ENCODE measurements at places on chromosomes 7 and 10. TPM values are rescaled to one million over a fixed set of nuclear protein-coding genes. Genes with fewer than 3 reads are reported as not detected.

DNA sequence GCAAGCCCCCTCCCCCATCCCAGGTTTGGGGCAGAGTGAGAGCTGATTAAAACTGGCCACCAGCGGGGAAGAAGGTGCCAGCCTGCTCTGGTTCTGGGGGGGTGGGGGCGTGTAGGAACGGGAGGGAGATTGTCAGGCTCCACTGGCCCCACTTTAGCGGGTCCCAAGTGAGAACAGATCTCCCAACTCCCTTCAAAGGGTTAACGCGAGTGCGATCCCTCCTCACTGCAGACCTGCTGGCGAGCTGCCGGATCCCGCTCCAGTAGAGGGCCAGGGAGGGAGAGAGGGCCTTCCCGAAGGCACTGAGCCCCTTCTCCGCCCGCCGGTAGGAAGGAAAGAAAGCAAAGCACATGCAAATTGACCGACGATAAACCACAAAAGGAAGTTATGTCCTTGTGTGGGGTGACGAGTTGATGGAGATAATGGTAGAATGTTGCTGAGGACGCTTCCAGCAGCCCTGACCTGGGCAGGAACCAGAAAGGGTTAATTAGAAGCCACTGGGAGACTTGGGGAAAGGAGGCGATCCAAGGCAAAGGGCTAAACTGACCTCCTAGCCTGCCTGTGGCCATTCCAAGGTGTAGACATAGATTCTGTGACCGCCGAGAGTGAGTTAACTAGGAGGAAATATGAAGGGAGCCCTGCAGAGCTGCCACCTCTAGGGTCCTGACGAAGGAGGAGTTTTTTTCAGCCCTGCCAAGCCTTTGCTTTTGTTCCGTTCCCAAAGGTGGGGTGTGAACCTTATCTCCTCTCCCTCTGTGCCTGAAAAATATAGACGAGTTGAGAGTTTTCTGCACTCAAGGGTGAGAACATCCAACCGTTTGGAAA is 1.5 kb downstream of the NRG3 start:
- DNase-seq: no peak

GRCh38 chr7:23246555-23246954 is at the start of gene GPNMB:
GPNMB (plus strand) TSS chr7:23246775; CDS start chr7:23246858, 83 bp downstream.
- DNase-seq: no peak

- peak; percentile 44 for DNase-seq
These were observed 47.4 kb downstream of the DENND11 start for GRCh38 chr7:141654551-141654950.

GRCh38 chr7:56033671-56034432 is 17.4 kb downstream of the PSPH start:
- DNase-seq: peak; percentile 64

- no peak for DNase-seq
These were observed 134.5 kb downstream of the BAMBI start for GRCh38 chr10:28811639-28812349.

DNA sequence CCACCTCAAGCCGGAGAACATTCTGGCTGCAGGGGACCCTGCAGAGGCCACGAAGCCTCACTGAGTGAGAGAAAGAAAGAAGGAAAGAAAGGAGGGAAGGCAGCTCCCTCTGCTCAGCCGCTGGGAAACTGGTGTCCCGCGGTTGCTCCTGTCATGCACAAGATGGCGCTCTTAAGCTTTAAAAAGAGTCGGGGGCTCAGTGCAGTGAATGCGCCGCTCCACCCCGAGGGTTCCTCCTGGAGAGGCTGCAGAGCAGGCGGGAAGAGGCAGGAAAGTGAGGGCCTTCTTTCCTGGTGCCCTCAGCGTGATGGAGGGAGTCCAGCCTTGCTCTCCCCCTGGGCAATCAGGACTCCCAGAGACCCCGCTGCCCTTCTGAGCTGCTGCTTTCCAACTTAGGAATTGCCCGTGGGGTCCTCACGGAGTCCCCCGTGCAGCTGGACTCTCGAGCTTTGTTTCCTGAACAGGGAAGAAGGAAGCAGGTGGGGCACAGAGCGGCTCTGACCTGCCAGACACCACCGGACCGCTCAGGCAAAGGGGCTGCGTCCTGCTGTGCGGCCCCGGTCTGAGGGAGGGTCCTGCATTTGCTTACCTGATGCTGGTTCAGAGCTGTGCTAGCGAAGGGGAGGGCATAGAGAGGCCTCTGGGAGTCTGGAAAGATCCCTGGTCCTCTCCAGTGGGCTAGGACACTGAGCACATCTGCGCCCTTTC is 141.9 kb upstream of the MKI67 start:
- no peak for DNase-seq

DNA sequence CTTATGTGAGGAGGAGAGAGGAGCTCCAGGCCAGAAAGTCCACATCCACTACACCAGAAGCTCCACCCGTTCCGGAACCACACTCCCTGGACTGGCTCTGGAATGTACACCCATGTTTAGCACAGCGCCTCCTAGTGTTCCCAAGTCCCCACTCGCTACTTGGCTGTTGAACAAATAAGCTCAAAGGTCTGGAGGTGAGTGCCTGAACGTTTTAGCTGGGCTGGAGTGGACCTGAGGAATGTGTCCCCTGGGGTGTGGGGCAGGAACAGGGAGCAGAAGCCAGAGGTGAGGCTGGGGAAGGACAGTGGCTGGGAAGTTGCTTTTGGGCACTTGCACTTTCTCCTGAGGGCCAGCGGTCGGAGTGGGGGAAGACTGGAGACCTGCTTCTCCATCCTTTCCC is 164.1 kb upstream of the CDCA7L start:
- no peak for DNase-seq

GRCh38 chr10:27893358-27893954 is 105.4 kb downstream of the ODAD2 start:
- DNase-seq: no peak

GRCh38 chr10:89235073-89235798 is 16.3 kb downstream of the LIPA start:
- no peak for DNase-seq

- no peak for DNase-seq
These were observed 89.6 kb upstream of the ITGB1 start for GRCh38 chr10:33047655-33048054.

DNA sequence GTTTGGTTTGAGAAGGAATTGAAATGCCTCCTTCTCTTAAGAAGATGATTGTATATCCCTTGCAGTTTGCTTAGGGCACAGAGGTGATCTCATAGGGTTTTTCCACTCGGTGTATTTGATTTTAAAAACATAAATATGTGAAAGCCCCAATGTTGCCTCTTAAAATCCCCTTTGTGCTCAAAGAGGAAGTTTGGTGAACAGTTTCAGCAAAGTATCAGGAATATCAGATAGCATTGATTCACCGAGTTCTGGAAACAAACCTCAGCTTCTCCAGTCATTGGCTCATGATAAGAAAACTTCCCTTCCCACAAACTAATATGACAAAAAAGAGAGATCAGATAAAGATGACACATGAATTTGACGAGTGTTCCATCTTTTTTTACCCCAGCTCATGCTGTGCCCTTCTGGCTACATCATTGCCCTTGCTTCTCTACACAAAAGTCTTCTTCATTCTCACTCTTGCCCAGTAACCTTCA is 20.1 kb upstream of the SMNDC1 start:
- no peak for DNase-seq

DNA sequence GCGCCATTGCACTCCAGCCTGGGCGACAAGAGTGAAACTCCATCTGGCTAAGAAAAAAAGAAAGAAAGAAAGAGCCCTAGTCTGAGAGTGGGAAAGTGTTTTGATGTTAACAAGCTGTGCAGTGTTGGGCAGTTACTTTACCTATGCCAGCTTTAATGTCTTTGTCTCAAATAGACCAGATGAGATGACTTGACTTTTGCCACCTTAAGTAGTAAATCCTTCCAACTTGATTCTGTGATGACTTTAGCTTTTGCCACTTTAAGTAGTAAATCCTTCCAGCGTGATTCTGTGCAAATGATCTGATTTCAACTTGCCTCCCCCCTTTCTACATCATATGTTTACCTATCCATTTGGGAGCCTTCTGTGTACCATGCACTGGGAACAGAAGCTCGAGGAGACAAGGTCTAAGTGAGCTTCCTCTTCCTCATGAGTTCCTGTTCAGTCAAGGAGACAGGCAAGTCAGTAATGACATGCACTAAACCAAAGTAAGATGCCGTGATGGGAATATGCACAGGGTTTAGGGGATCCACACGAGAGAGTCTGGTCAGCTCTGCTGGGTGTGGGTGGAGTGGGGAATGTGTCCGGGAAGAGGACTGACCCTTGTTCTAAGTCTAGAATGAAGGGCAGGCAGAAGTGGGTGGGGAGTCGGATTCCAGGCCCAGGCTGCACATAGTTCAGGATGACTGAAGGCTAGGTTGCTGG is 17.2 kb downstream of the INPP5F start:
- DNase-seq: no peak

GRCh38 chr7:35375516-35375915 is 121.6 kb upstream of the TBX20 start:
- no peak for DNase-seq

- DNase-seq: no peak
These were observed 331.0 kb downstream of the LRMDA start for GRCh38 chr10:75762431-75762802.

DNA sequence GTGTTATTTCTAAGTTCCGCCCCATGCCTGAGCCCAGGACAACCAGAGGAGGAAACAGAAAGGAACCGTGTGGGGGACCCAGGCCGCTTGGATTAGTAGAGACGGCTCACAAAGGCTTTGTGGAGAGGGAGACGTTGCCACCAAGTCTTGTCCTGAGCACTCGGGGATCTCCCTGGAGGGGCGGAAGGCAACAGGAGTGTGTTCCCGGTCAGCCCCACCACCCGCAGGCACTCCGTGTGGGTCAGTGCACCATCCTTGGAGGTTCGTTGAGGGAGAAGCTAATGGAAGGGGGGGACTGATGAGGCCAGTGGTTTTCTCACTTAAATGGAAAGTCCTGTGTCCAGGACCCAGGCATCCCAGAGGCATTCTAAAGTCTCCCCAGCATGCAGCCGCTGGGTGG is 26.7 kb upstream of the EN2 start:
- DNase-seq: no peak

DNA sequence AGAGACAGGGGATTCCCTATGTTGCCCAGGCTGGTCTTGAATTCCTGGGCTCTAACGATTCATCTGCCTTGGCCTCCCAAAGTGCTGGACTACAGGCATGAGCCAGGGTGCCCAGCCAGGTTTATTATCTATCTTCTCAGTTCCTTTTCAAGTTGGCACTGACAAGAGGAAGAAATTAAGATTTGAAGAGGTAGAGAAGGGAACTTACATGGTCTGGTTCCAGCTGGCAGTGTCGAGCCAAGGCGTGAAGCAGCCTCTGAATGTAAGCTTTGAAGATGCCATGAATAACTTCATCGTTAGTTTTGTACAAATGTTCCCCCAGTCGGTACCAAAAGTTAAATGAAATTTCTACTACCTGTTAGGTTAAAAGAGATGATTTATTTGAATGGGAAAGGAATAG is 57.7 kb downstream of the TNPO3 start:
- no peak for DNase-seq

- DNase-seq: no peak
These were observed 205.6 kb downstream of the AUTS2 start for GRCh38 chr7:69803699-69804516.

GRCh38 chr7:140752533-140752932 is 56.0 kb downstream of the NDUFB2 start:
- no peak for DNase-seq

GRCh38 chr7:16430133-16430532 is 8.8 kb upstream of the CRPPA start:
- DNase-seq: no peak

- DNase-seq: no peak
These were observed 759.4 kb downstream of the SORCS1 start for GRCh38 chr10:106405141-106405540.

DNA sequence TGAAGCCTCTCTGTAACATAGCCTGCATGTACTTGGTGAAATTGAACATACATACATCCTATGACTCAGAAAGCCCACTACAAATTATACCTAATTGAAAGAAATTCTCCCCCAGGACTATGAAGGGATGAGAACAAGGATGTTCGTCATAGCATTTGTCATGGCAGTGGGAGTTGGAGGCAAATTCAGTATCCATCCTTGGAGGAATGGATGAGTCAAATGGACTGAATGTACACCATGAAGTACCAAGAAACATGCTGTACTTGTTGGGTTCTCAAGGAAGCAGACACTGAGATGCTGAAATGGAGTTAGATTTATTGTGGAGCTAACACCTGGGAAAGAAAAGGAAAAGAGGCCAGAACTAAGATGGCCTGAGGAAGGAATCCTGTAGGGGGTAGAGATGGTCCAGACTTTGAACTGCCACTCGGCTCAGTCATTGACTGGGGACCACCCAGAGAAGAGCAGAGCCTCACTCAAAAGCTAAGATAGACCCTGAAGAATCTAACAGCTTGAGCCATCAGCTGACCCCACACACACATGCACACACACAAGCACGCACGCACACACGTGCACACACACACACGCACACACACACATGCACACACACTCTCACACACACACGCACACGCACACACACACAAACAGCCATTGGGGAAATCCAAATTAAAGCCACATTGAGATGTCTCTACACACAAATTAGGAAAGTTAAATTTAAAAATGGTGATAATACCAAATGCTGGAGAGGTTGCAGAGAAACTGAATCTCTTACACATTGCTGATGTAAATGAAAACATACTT is 22.3 kb downstream of the AOC1 start:
- no peak for DNase-seq

- no peak for DNase-seq
These were observed 45.7 kb downstream of the SORCS3 start for GRCh38 chr10:104686829-104687228.

DNA sequence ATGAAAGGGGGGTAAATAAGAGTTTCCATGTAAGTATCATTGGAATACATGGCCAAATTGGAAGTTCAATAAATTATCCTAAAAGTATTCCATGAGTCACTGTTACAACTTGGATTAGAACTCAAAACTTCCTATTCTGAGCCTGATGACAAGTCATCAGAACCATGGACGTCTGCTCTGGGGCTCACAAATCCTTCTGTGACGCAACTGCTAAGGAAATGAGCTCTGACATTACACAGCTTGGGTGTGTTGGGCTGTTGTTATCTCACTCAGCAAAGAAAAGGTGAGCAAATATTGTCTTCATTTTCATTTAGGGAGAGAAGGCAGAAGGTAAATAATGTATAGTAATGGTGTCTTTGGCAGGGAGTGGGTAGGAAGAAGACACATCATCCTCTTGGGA is 214.8 kb upstream of the ADO start:
- DNase-seq: no peak

GRCh38 chr10:34241226-34242000 is 573.7 kb downstream of the PARD3 start:
- DNase-seq: no peak

DNA sequence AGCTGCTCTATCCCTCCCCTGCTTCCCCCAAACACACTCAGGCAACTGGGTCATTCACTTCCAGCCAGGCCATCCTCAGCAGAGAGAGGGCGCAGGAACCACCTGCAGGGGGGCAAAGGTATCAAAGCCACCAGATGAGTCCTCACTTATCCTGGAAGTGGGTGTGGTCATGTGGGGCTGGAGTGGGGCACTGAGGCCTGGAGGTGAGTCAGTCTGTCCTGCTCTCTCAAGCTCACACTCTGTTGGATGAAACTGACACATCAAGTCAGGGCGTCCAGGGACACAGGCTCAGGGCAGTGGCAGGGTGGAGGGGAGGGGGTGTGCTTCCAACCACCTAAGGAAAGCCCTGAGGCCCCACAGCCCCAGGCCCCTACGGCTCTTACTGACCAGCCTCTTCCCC is 8.0 kb upstream of the ELFN1 start:
- DNase-seq: no peak

INMT gene
- total RNA-seq: 0.14 TPM

PON3 gene
- total RNA-seq: not detected

ESYT2 gene
- 59.7 TPM for total RNA-seq

A1CF gene
- 0.08 TPM for total RNA-seq

CYP3A4 gene
- total RNA-seq: not detected

TMEM176A gene
- 0.20 TPM for total RNA-seq

CDH23 gene
- 1.1 TPM for total RNA-seq

PRKCQ gene
- total RNA-seq: 26.2 TPM

SPDYE1 gene
- total RNA-seq: not detected

CEP55 gene
- total RNA-seq: 8.2 TPM

NRP1 gene
- total RNA-seq: 4.5 TPM

PDE1C gene
- total RNA-seq: not detected

Data from activated T-cell treated with anti-CD3 and anti-CD28 coated beads, Interleukin-2, amount 50 U/mL, for 4 hours (primary cell).